ENCODE measurements at places on chromosomes 16 and 17.
A peak's percentile ranks its signal among the peaks of the same experiment; 100 is the strongest.

DNA sequence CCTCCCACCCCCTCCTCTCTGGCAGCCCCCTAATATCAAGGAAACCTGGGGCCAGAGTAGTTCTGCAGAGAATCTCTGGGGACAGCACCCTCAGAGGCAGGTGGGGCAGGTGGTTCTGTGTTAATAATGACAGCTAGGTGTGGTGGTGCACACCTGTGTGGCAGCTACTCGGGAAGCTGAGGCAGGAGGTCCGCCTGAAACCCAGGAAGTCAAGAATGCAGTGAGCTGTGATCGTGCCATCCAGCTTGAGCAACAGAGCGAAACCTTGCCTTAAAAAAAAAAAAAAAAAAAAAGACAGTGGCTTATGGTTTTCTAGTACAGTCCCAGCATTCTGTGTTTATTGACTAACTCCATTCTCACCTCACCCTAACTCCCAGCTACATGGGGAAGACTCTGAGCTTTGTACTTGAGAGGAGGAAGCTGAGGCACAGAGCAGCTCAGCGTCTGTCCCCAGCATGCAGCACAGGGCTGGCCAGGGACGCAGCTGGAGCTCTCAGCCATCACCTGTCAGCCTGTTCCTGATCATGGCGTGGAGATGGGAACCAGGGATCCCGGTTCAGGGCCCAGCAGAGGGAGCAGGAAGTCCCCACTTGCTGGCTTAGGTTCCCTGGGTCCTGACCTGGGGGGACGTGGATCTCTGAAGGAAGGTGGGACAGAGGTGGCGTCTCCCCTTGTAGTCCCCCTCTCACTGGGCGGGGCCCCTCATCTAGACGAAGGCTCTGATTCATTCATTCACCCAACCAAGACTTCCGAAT lies 6.1 kb downstream of the DBNDD1 start:
- DNase-seq, result no peak

- no peak for DNase-seq
Observed at GRCh38 chr17:3475812-3476610, at the start of gene ASPA. ASPA (plus strand) TSS chr17:3475997; CDS start chr17:3476160, 163 bp downstream.

DNA sequence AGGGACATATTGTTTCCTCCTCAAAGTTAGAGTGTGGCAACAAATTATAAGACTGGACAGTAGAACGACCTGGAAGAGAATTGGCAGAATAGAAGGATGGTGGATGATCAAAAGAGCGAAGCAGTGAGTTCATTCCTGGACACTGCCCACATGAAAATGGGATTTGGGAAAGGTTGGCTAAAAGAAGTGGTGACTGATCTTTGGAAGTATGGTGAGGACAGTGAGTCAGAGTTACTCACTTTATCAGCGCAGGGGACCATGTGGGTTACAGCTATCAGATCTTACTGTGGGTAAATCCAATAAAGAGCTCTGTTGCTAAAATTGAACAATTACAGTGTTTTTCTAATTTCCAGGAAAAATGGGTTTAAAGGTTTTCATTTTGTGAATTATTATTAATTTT lies 2.7 kb upstream of the TANC2 start:
- no peak for DNase-seq

GRCh38 chr16:2420035-2420434 lies 9.2 kb upstream of the CCNF start:
- no peak for DNase-seq

DNA sequence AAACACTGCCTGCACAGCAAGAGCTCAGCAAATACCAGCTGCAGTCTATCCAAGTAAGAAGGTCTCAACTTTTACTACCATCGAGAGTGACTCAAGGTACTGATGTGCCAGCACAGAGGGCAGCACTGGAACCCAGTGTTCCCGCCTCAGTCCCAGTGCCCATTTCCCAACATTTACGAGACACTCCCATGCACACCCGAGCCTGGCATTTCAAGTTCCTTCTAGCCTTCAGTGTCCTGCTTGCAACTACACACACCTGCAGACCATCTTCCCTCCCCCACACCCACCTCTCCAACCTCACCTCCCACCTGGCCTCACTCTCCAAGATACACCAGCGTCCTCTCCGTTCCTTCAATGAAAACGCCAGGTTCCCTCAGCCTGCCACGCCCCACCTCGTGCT lies 3.2 kb downstream of the KLHDC4 start:
- DNase-seq, result no peak

DNA sequence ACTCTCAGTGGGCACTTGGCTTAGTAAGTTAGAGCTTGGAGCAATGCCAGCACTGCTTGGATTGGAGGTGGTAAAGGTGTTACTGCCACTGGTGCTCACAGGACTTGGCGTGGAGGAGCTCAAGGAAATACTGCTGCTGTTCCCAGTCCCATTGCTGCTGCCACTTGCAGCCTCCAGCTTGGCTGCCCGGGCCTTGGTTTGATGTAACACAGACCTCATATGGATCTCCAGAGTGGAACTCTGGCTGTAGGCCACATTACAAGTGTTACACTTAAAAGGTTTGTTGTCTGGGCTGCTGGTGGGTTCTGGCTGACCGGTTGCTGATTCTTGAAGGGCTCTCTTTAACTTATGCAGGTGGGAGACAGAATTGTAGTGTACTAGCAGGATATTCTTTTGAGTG lies 250.3 kb downstream of the ZFHX3 start:
- DNase-seq, result no peak

GRCh38 chr17:54353789-54354525 lies 531.2 kb downstream of the KIF2B start:
- DNase-seq, result no peak

DNA sequence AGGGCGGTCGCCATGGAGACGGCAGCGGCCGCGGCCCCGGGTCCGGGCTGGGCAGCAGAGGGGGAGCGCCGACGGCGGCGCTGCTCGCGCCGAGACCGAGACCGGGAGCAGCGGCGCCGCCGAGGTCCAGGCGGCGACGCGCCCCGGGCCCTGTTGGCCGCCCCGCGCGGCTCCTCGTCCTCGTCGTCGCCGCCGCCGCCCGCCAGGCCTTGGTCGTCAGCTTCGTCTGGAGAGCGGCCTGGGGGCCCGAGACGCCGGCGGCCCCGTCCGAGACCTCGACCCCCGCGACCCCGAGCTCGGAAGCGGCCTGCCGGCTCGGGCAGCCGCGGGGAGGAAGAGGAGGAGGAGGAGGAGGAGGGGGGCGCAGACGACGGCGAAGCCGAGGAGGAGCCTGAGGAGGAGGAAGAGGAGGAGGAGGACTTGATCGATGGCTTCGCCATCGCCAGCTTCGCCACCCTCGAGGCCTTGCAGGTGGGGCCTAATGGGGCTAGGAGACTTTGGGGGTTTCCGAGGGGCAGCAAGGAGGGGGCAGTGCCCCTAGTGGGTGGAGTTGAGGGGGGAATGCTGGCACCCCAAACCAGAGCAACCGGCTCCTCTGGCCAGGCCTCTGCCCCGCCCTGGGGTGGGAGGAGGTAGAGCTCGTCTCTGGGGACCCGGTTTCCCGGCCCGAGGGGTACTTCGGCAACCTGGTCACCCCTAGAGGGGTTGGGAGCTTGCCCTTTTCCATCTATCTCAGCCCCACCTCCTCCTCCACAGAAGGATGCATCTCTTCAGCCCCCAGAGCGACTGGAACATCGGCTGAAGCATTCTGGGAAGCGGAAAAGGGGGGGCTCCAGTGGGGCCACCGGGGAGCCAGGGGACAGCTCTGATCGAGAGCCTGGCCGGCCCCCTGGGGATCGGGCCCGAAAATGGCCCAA lies 1.5 kb downstream of the FBRS start:
- DNase-seq, result peak; percentile 63
